NAMALWA (cell line): ENCODE measurements at places on chromosomes 1 and 21.

- peak; percentile 97 for DNase-seq
Observed at GRCh38 chr1:174114788-174115448, 44.4 kb upstream of the RABGAP1L start.

- no peak for DNase-seq
Observed at GRCh38 chr1:148318123-148318903, 164.8 kb downstream of the PPIAL4G start.

DNA sequence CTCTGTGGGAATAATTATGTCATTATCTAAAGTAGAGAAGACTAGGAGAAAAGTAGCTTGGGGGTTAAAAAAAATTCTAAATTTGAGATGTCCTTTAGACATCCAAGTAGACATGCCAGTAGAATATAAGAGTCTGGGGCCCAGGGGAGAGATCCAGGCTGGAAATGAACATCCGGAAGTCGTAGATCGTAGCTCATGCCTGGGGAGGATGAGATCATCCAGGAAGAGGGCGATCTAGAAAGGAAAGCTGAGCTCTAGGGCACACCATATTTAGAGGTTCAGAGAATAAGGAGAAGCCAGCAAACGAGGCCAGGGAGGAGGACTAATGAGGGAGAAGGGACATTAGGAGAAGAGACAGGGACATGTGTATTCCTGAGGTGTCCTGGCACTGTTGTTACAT, 12.2 kb downstream of the NGF start:
- DNase-seq, result no peak

GRCh38 chr1:216422821-216423520, at the start of gene USH2A:
Gene USH2A, minus strand, starts transcription at chr1:216423448. Its CDS starts 1,112 bp downstream, at chr1:216422336.
- no peak for DNase-seq

- DNase-seq, result no peak
Observed at GRCh38 chr1:36760081-36760480, 274.2 kb downstream of the GRIK3 start.

DNA sequence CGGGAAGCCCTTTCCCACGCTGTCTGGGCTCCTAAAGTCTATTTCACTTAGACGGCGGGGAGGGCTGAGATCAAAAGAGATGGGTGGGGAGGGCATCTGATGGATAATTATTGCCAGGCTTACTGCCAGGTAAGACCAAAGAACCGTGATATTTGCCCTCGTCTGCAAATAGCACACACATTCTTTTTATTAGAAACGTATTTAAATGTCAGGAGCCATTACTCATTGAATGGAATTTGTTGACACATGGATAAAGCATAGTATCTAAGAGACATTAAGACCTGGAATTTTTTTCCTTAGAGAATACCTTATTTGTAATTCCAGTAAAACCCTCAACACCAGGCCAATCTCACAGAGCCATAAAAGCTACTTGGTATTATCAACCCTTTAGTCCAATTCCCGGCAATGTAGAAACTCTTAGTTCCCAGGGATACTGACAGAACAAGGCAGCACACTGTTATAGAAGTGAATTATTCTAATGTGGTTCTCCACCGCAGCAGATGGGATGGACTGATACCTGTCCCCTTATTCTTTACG, 10.6 kb downstream of the URB1 start:
- no peak for DNase-seq

- no peak for DNase-seq
Observed at GRCh38 chr1:38651669-38652068, 207.9 kb downstream of the RRAGC start.

DNA sequence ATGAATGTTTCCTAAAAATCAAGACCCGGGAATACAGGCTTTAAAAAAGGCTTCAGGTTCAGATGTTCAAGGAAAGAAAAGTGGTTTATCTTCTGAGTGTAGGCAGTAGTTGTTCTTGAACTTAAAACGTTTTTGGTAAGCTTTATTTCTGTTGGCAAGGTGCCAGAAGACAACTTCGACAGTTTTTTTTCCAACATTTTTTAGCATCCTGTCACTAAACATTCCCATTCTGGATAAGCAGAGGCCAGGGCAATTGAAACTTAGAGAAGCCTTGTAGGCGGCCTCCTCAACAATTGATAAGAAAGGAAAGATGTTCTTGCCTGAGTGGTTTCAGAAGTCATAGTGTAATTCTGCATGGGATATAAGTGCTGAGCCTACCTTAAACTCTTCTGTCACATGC, 66.7 kb downstream of the PATJ start:
- DNase-seq, result no peak

DNA sequence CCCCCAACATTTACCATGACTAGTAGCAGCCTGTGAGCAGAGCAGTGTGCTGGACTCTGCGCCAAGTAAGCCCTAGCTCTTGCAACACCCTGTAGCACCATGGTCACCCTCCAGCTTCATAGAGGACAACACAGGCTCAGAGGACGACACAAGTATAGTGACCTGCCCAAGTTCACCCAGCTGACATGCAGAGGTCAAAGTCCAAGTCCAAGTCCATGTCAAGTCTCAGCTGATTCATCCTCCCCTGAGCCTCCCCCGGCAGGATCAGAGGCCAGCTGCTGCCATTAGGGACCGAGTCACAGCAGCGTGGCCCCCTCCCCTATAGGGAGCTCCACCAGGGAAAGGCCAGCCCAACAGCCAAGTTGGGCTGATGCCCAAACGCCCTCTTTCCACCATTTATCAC, 15.9 kb downstream of the SDC3 start:
- DNase-seq, result no peak

- no peak for DNase-seq
Observed at GRCh38 chr1:181986907-181987305, 74.6 kb downstream of the ZNF648 start.

GRCh38 chr1:18178111-18178510, 70.5 kb downstream of the IGSF21 start:
- DNase-seq, result peak; percentile 51

DNA sequence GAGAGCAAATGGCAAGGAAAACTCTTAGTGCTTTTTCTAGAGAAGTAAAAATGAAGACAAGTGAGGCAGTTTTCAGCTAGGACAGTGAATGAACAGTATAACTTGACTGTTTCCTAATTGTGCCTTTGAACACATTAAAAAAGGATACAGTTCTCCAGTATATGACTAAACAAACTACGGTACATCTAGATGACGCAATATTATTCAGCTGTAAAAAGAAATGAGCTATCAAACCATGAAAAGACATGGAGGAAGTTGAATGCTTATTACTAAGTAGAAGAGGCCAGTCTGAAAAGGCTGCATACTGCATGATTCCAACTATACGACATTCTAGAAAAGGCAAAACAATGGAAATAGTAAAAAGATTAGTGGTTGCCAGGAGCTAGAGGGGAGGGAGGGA, 206.3 kb downstream of the SIPA1L2 start:
- no peak for DNase-seq

GRCh38 chr1:166087734-166088571, 78.8 kb downstream of the FAM78B start:
- DNase-seq, result no peak

DNA sequence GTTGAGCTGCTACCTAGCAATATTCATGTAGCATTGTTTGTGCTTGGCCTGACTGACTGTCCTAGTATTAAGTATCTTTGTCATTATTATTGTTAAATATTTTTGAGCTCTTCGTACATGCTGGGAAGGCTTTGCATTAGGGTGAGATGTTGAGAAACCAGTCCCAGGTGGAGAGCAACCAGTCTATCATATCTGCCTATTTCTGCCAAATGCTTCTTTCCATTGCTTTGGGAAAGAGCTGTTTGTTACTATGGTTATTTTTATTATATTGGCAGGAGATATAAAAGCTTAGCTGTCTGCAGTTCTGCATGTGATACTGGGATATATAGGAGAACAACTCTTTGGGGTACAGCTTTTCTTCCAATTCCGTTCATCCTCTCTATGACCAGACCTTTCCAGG, 85.1 kb downstream of the CLDN17 start:
- DNase-seq, result no peak

DNA sequence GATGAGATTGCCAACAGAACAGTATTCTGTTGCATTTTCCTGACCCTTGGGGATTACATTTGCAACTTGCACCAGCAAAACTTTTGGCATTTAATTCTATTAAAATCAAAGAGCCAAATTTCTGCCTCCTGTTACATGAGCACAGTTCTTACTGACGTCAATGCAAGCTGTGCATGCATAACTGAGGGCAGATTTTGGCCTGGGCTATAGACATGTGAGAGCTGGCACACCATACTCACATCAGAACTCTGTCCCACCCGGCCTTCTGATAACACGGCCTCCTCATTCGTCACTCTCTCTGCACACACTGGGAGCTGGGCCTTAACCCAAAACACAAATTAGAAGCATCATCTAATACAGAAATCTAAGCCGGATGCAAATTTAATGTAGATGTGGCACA, 31.5 kb downstream of the PAPPA2 start:
- no peak for DNase-seq

- no peak for DNase-seq
Observed at GRCh38 chr1:217017165-217017564, 293.9 kb upstream of the ESRRG start.

- DNase-seq, result no peak
Observed at GRCh38 chr1:219445864-219446263, 167.0 kb downstream of the ZC3H11B start.

- no peak for DNase-seq
Observed at GRCh38 chr1:17181781-17182464, 23.0 kb upstream of the PADI1 start.

DNA sequence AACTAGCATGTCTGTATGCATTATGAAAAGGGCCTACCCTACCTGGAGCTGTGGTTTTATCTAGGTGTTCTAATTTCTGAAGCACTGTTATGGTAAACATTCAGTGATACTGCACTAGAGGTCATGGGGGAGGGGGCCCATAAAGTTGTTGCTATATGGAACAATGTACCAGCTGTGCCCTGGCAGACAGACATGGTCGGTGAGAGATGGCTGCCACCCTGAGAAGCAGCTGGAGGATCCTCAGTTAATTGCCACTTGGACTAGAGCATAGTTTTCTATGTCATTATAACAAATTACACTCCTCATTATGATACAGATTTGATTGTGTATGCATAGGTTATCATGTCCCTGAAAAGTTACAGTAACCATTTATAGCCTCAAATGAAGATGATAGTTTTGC, 45.4 kb downstream of the ILDR2 start:
- no peak for DNase-seq

DNA sequence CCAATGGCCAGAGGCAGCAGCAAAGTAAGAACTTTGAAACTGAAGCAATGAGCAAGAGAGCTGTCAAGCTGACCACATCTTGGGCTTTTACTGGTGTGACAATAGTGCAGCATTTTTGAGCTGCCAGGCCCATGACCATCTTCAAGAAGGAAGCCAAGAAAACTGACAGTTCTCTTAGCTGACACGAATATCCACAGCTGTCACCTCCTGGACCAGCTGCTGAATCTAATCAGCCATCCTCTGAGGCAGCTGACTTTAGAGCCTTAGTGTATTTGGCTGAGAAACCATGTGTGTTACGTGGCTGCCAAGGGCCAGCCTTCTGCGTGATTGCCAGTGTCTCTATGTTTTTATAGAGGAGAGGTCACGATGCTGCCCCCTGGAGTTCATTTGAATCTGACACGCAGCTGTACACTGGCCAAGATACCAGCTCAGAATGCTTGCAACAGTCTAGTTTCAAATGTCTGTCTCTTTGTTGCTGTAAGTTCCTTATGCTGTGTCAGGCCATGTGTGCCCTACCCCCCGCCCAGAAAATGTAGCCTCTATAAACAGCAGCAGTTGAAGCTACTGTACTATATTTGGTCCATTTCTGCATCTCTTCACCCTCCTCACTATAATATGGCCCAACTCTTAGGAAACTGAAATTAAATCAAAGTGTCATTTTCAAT, 39.7 kb downstream of the PALMD start:
- peak; percentile 89 for DNase-seq

DNA sequence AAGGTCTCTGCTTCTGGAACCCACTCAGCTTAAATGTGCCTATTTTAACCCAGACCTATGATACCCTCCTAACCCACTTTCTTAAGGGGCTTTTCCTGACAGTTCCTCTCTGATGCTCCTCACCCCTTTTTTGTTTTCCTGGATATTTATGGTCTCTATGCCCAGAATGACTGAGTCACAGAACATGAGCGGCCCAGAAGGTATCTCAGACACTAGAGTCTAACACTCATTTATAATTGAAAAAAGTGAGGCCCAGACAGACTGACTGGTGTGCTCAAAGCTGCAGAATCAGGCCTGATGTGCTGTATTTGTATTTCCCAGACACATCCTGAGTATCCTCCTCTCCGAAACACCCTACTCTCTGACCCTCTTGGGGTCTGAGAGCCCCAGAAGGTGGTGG, 44.0 kb downstream of the LRRC71 start:
- no peak for DNase-seq

- DNase-seq, result peak; percentile 88
Observed at GRCh38 chr1:39845569-39846566, 37.4 kb downstream of the TRIT1 start.

DNA sequence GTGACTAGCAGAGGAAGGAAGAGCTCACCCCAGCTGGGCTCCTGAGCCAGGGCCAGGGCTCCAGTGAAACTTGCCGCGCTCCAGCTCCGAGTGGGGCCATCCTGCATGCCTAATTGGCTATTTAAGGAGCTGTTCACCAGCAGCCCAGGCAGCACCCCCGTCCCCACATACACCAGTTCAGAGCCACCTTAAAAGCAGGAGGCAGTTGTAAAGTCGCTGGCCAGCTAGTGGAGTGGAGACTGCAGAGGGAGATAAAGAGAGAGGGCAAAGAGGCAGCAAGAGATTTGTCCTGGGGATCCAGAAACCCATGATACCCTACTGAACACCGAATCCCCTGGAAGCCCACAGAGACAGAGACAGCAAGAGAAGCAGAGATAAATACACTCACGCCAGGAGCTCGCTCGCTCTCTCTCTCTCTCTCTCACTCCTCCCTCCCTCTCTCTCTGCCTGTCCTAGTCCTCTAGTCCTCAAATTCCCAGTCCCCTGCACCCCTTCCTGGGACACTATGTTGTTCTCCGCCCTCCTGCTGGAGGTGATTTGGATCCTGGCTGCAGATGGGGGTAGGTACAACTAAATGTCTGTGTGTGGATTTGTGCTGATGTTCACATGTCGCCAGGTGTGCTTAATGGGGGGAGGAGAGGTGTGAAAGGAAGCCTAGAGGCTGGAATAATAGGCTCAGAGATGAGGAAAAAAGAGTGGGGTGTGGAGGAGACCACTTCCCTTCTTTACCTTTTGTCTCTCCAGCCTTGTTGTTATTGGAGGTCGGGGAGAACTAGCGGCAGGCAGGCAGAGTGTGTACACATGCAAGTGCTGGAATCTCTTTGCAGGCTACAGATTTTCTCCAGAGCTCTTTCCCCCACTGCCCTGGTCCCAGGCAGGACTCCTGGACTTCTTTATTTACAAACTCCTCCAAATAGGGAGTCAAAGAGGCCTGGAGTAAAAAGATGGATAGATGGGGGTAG, at the start of gene CA14:
CA14 (plus strand) TSS at position 151 of the 962 bp plus-strand sequence; CDS start at position 506, 355 bp downstream.
- DNase-seq, result no peak

DNA sequence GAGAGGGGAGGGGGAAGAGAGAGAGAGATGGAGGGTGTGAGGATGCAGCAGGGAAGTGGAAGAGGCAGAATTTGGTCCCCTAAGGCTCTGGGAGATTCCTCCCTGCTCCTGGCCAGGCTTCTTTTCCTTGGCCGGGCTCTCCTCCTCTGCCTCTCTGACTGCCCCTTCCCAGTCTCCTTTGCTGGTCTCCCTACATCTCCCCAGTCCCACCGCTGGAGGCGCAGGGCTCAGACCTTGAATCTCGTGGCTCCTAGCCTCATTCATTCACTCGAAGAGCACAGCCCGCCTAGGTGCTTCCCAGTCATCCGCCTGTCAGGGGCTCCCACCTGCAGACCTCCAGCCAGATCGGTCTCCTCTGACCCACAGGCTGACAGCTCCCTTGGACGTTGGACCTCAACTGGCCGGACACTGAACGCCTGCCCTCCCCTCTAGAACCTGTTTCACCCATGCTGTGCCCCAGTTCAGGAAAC, 76.5 kb downstream of the VWA5B1 start:
- DNase-seq, result no peak
